Lung microvascular endothelial cell (primary cell): ENCODE measurements at places on chromosomes 1 and 21.

DNA sequence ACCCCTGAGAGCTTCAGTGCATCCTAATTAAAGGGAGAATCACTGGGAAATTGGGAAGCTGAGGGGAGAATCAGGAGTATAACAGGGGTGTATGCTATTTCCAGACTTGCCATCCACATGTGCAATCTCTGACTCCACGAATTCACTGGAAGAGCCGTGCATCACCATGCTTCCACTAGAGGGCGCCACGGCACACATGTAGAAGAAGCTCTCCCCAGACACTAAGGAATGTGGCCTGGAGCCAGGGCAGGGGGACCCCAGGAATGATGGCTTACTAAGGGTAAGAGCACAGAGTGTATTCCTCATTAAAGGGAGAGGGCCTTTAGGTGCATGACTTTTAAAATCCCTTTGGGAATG is 81.5 kb downstream of the ABCA4 start:
- DNase-seq: peak; percentile 88

DNA sequence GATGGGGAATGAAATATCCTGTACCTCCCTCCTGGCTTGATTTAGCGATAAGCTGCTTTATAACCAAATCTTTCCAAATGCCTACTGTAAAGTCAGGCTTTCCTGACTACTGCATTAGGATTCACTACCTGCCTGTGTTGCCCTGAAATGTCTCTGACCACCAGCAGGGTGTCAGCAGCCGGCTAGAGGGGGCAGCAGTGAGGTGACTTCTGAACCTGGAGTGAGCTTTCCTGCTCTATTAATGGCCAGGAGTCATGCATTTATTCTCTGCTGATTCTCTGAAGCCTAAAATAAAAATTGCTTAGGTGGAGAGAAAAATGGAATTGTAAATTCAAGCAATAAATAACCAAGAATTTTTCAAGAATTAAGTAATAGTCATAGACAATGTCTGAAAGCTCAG is 2.5 kb downstream of the BACE2 start:
- peak; percentile 86 for DNase-seq

DNA sequence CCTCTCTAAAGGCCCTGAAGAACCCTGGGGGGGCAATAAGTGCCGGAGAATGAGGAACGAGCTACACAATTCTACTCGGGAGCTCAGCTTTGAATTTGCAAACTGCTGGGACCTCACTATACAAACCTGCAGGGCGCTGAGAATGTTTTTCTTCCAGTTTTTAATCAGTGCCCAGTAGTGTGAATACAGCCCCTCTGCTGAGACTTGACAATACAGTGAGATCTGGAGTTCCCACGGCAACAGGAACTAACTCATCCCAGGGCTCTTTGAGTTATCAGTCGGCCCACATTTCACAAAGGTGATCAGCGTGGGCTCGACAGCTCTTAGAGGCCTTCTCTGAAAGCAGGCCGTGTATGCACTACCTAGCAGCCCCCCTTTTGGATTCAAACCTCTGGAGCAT is 41.7 kb downstream of the TMEM53 start:
- DNase-seq: peak; percentile 44

GRCh38 chr1:244187310-244187709 is 136.2 kb downstream of the ZBTB18 start:
- DNase-seq: no peak

- DNase-seq: no peak
Measured at GRCh38 chr21:37907076-37907475, 9.2 kb downstream of the KCNJ6 start.

GRCh38 chr1:151565502-151566189 is 25.5 kb downstream of the TUFT1 start:
- no peak for DNase-seq

GRCh38 chr1:15332525-15332924 is 77.2 kb upstream of the EFHD2 start:
- no peak for DNase-seq

DNA sequence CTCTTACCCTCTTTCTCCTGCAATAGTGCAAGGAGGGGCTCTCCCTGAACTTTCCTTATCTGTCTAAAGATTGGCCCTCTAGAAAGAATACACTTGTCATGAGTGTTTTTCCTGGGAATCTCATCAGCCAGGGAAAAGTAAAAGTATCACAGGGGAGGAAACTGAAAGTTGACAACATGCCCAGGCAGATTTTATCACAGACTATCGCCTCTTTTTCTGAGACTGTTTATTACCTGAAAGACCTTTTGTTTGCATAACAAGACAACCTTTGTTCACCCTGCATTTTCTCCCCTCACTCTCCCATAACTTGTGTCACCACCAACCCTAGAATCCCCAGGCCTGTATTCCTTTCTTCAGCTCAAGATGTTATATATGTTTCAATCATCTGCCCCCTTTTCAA is 794.7 kb upstream of the ADAMTS5 start:
- no peak for DNase-seq

DNA sequence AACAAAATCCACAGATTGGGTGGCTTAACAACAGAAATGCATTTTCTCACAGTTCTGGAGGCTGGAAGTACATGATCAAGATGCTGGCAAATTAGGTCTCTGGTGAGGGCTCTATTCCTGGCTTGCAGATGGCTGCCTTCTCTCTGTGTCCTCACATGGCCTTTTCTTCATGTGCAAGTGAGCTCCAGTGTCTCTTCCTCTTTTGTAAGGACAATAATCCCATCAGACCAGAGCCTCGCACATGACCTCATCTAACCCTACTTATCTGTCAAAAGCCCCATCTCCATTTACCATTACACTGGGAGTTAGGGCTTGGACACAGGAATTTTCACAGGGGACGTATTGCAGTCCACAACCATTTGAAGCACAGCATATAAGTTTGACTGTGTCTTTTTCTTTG is 181.6 kb downstream of the NEGR1 start:
- DNase-seq: no peak

GRCh38 chr21:42225571-42226155 is 6.7 kb downstream of the ABCG1 start:
- DNase-seq: no peak

GRCh38 chr1:78491451-78492071 is 787 bp downstream of the PTGFR start:
- peak; percentile 17 for DNase-seq

DNA sequence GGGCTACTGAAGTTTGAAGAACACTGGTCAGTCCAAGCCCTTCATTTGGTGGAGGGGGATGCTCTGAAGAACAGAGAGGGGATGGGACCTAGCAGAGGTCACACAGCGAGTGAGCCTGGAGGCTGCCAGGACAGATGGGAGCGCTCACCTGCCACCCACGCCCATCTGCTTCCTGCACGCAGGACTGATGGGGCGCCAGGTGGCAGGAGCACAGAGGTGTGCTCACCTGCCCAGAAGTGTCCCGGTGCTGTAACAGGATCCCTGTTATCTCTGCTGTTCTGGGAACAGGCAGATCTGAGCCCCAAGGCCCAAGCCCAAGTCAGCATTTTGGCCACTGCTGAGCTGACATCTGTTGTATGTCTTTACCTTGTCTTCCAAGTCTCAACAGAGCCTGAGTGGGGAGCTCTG is 40.5 kb downstream of the EPHB2 start:
- no peak for DNase-seq
